Aorta (tissue), 5 donors: ENCODE measurements at places on chromosomes 2 and 18. TPM values are rescaled to one million over a fixed set of nuclear protein-coding genes. Genes with fewer than 3 reads are reported as not detected.

GRCh38 chr2:80926168-80926567 is 621.6 kb upstream of the LRRTM1 start:
- DNase-seq = no peak

- peak; percentile 81 for DNase-seq
Observed at GRCh38 chr18:3451989-3452749, 2.2 kb downstream of the TGIF1 start.

GRCh38 chr2:239184179-239184578 is 216.6 kb downstream of the HDAC4 start:
- DNase-seq = no peak

DNA sequence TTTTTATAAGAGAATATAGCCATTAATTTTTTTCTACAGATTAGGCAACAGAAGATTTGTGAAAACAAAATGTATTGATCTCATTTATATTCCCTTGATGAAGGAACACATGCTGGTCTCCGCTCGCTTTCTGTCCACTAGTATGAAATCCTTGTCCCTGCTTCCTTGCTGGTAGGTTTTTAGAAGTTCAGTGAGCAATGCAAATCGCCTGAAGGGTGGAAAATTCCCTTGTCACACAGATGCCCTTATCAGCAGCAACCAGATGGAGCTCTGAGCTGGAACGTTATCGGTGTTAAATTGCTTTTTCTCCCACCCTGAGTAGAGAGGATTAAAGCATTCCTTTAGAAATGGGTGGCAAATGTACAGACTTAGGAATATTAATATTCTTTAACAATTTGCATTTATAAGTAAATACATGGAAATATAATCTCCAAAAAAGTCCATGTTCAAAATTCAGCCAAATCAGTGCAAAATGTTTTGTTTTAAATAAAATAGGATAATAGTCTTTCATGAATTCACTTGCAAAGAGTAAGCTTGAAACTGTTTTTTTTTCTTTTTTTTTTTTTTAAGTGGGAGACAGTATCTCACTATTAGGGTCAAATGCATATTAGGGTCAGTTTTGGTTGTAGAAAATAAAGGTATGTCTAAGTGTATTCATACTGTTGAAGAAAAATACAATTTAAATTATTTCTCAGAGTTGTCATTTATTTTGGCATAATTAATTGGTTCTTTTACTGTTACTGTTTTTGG is 164.0 kb upstream of the MYO3B start:
- DNase-seq = no peak

The AFF3 gene
- 15.7 TPM for total RNA-seq

The GPAT2 gene
- 4.8 TPM for total RNA-seq

The VWA3B gene
- total RNA-seq = 1.0 TPM

The IL18R1 gene
- total RNA-seq = 11.0 TPM
